ENCODE measurements at places on chromosomes 5 and 9. TPM values are rescaled to one million over a fixed set of nuclear protein-coding genes. Genes with fewer than 3 reads are reported as not detected.

CYSRT1 gene
- not detected for total RNA-seq

PAIP1 gene
- total RNA-seq = 63.5 TPM

ZFP2 gene
- 1.6 TPM for total RNA-seq

PRDM9 gene
- total RNA-seq = not detected

SV2C gene
- total RNA-seq = 0.33 TPM

WDR31 gene
- 1.1 TPM for total RNA-seq

ZNF454 gene
- total RNA-seq = 5.6 TPM

ADGRD2 gene
- not detected for total RNA-seq

EIF4EBP3 gene
- total RNA-seq = 5.4 TPM

B4GALT1 gene
- 74.5 TPM for total RNA-seq

SCGB3A2 gene
- not detected for total RNA-seq

All from aorta (tissue), 5 donors.